ENCODE measurements at places on chromosomes 6 and 20.
A peak's percentile ranks its signal among the peaks of the same experiment; 100 is the strongest.

DNA sequence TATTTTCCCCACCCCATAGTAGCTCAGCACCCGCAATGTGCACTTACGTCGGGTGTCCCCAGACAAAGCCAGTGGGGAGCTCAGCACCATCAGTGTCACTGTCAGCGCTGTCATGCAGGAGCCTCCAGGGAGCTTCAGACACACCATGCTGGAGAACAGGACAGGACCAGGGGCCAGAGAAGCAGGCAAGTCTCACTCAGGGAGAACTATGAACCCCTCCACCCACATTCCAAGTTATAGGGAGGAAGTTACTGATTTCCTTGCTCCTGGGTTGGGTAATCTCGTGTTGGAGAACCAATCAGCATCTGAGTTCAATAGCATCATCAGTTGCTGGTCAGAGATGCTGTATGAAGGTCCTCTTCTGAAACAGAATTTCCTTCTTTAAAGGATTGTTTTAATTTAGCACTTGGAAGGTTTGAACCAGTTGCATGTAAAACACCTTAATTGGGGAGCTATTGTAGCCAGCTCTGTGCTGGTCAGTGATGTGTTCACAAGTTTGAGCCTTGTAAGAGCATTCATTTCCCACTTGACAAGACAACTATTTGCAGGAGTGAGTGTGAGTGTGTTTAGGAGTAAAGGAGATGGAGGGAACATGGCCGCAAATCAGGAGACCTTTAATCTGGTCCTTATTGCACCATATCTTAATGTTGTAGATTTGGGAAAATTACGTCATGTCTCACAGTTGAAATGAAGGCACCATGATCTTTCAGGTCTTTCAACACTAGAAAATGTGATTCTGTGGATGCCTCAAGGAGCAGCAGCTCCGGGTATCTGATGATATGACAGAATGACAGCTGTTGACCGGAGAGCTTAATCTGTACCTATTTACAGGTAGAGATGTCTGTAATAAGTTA, at the start of gene HLA-DRB1:
Gene HLA-DRB1 (minus strand): TSS at position 253 of the 854 bp plus-strand sequence. CDS start 106 bp downstream, at position 147.
- peak; percentile 20 for DNase-seq

DNA sequence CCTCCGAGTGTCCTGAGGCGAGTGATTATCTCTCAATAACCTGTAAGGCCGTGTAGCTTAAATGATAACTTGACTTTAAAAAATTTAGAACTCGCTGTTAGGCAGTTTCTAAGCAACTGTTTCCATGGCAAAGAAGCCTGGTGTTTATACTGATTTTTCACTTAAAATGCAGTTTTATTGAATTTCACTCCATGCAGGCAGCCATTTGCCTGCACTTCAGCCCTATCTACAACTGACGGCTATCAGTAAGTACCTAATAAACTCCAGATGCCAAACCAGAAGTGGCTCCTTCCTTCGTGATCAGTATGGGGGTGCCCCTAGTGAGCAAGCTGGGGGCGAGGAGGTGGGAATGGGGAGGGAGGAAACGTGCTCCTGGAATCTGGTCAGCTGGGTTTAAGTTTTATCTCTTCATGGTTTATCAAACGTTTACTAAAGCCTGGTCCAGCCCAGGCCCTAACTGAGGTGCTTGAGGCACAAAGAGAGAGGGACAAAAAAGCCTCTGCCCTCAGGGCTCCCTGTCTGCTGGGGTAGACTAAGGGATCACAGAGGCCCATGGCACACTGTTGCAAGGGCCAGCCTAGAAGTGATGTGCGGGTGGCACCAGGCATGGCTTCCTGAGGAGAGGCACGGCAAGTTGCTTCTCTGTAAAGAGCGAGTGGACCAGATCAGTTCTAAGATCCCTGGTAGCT, 45.5 kb downstream of the TTI1 start:
- DNase-seq: no peak

DNA sequence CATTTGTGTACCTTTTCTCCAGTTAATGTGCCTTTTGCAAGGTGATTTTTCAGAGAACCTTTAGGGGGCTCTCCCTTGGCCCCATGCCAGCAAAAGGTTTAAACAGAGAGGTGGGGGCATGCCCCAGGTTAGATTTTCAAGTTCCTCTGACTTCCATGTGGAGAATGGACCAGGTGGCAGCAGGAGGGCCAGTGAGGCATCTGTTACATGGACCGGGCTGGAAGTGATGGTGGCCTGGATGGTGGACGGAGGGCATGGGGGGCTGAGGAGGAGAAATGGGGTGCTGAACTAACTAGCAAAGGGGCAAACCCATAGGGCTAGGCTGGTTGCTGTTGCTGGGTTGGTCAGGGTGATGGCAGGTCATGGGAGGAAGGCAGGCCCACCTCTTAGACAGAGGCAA, 20.7 kb upstream of the BPI start:
- no peak for DNase-seq

DNA sequence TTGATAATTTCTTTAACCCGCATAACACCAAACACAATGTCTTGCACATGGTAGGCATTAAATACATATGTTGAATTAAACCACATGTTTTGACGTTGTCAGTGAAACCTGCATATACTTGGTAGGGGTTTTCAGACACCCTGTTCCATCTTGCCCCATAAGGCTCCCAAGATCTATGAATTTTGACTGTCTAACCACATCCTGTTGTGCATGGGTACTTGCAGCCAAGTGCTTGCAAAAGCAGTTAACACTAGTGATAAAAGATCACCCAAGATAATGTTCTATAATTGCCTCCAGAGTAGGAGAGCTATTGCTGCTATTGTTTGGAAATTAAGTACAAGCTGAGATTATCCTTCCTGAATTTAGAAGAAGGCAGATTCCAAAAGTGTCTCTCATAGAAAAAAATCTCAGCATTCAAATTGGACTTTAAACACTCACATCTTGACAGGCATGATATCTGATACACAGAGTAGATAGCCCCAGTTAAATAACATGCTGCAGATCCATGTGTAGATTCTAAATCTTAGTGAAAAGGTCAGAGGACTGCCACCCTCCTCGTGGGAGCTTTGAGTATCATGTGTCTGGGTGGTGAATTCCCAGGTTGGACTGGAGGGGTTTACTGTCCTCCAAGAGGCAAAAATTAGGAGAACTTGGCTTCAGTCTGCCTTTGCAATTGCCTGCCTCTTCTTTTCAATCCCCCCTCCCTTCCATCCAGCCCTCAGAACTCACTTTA, 25.8 kb upstream of the CCN6 start:
- no peak for DNase-seq

DNA sequence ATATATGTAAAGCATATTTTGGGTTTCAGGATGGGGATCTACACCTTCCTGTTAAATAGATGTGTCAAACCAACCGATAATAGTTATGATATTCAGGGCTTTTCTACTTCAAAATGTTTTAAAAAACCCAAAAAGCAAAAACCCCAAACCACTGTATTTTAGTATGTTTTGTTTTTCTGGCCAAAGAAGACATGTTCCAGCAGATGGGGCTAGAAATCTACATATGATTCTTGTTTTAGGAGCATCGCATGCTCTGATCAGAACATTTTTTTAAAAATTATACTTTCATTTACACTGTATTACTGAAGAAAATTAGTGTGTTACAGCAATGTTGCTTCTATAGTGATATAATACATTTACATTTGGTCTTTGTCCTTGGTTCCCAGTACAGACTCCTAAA, 11.0 kb downstream of the RMND1 start:
- no peak for DNase-seq

GRCh38 chr20:42807876-42808275, 381.8 kb downstream of the PTPRT start:
- no peak for DNase-seq

DNA sequence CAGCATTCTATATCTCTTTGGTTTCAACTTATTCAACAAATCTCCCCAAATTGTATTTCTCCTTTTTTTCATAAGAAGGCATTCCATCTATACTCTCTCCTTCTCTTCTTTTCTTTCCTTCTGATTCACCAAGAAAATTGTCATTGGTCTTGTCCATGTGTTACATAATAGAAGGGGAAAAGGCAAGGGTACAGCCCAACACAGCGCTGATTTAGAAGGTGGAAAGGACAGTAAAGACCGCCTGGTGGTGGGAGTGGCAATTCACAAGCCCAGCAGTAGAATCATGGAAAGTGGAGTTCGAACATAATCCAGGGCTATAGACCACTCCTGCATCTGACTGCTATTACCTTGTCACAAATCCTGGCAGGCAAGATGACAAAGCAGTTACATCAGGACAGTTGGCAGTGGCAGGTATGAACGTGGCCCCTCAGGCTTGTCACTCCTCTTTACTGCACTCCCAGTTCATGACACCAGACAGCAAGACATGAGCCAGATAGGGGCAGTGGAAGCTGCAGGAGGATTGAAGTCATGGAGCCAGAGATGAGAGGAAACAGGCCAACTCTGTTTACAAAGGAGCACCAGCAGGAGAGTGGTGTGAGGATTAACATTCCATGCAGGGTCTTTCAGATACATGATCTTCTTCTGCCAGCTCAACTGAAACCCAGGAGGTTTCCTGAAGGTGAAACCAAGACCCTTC, 2.1 kb upstream of the TNFAIP3 start:
- DNase-seq: no peak

GRCh38 chr20:40933758-40934157, 94.9 kb upstream of the TOP1 start:
- DNase-seq: no peak

GRCh38 chr6:91087908-91088307, 501.0 kb upstream of the MAP3K7 start:
- no peak for DNase-seq

- DNase-seq: no peak
Measured at GRCh38 chr6:157014871-157015270, 237.7 kb downstream of the ARID1B start.

DNA sequence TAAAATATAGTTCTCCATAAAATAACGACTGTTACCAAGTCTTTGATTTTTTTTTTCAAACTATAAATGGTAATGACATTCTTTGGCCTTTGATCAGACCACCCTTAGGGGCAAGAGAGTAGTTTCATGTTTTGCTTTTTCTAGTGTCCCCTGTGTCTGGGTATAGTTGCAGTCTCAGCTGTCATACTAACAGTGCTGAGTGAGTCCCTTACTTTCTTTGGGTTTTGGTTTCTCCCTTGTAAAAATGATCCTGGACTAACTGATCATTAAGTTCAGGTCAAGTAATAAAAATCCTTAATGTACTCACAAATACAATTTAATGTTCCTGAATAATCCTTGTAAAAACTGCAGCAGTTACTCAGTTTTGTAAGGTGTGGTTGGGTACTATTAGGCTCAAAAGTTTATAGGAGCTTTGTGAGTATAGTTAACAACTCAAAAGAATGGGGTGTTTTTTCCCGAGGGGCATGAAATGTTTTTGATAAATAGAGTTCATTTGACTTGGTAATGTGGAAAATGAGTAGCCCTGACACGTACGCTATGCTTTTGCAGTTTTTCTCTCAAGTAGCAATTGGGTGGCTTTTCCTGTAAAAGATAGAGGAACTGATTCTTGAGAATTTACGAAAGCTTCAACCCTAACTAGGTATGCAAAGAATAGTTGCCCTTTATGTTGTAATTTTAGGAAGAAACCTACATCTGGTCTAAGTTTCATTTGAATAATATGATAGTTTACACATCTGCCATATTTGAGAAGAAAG, 6.2 kb downstream of the PTPN1 start:
- DNase-seq: no peak

DNA sequence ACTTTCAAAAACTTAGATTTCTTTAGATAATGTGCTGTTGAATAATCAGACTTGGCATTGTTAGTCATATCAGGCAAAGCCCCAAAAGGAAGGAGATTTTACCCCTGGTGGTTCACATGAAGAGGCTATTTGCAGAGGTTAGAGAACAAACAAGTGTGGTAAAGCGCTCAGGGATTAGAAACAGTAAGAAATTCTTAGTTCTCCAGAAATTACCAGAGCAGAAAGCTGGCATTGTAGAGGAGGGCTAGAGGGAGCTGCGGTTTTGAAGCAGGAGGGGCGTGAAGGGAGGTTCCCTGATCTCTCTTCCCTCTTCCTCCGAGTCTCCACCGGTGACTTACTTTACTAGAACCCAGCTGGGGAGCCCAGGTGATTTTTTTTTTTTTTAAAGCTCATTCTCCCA, 10.2 kb downstream of the MYO6 start:
- no peak for DNase-seq

Measured in femur (tissue), 1 donor.